ENCODE measurements at places on chromosomes 6 and 20.

DNA sequence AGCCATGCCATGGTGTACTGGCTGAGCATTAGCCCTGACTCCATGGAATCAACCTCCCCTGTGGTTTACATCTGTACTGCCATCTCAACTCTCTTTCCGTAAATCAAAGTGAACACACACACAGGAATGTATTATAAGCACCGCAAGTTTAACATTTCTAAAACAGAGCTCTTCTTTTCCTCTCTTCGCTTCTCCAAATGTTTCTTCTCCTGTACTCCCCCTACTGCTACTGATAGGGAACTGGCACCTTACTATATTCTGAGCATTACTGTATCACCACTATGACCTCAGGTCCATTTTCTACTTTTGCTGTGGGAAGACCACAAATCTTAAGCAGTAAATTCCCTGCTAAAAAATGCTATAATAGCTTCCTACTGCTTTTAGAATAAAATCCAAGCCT is 101.2 kb downstream of the NUS1 start:
- DNase-seq = no peak

DNA sequence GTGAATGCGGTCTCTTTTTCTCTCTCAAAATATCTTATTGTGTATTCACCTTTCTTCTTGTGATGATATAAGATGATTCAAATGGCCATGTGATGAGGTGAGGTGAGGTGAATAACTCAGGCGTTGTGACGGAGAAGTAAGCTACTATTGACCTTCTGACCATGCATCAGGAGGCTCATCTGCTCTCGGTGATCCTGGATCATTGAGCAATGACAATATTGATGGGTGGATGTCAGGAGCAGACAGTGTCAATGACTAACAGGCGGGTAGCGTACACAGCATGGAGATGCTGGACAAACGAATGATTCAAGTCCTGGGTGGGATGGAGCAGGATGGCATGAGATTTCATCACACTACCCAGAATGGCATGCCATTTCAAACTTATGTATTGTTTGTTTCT is 119.6 kb downstream of the PXDC1 start:
- DNase-seq = no peak

- no peak for DNase-seq
Measured at GRCh38 chr20:840858-841567, 7.5 kb downstream of the FAM110A start.

GRCh38 chr20:44010162-44010704 is 95.6 kb downstream of the TOX2 start:
- no peak for DNase-seq

DNA sequence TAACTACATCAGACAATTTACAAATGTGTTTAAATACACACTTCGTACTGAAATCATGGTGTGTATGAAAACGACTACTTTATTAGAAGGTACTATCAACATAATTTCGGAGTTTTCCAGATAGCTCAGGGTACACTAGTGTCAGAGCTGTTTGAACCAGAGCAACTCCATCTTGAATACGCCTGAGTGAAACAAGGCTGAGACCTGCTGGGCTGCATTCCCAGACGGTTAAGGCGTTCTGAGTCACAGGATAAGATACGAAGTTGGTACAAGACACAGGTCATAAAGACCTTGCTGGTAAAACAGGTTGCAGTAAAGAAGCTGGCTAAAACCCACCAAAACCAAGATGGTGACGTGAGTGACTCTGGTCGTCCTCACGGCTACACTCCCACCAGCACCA is 167.6 kb downstream of the THBS2 start:
- DNase-seq = no peak

- DNase-seq = no peak
Measured at GRCh38 chr6:9161731-9162130, 726.4 kb upstream of the SLC35B3 start.

DNA sequence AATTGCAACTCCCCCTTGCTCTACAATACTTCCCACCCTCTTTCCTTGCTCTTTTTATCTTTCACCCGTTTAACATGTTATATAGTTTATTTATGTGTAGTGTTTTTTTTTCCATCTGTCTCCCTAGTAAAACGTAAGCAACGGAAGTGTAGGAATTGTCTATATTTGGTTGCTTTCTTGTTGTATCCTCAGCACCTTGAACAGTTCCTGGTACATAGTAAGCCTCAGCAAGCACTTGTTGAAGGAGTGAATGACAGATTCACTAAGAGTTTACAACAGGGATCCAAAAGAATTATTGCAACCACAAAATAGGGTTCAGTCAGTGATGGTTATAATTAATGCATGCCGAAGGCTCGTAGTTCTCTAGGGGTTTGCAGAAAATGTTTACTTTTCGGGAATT is 242.7 kb downstream of the SAMD5 start:
- no peak for DNase-seq

DNA sequence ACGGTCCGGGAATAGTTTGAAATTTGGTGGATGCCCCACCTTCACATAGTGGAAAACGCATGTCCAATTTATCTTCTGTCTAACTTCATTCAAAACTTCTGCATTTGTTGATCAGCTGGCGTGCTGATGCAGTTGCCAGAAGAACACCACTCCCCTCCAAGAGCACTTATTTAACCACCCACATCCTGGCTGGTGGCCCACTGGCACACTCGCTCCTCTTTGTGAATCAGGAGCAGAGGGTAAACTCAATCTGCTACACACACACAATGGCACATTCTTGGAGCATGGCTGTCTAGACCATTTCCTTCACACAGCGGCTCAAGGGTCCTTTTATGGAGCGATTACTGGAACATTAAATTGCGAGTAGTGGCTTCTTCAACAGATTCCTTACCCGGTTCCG is 55.1 kb upstream of the CEP162 start:
- no peak for DNase-seq

GRCh38 chr6:1562171-1562955 is 47.4 kb upstream of the FOXC1 start:
- DNase-seq = no peak

DNA sequence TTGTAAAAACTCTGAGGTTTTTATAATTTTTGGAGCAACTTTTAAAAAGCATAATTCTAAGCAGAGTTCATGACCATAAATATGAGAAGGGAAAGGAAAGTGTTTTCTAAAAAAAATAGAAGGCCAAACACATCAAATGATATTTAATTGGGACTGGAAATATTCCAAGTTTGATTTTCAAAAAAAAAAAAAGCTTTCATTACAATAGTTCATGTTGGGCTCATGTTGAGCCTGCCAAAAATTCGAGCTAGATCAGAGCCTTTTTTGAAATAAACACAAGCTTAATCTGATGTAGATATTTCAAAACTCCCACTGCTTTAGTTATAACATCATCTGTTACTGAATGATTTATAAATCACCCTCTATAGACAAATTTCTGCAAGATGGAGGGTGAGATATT is 163.4 kb upstream of the DEFB112 start:
- no peak for DNase-seq

- DNase-seq = no peak
Measured at GRCh38 chr20:32907886-32908285, 49.2 kb downstream of the EFCAB8 start.

- DNase-seq = no peak
Measured at GRCh38 chr20:61850457-61850856, 215.2 kb downstream of the TAF4 start.

GRCh38 chr6:124961777-124962638 is at the start of gene RNF217:
RNF217 (plus strand) TSS chr6:124962437; CDS start chr6:124962545, 108 bp downstream.
- no peak for DNase-seq
